ENCODE measurements at places on chromosomes 4 and X.

DNA sequence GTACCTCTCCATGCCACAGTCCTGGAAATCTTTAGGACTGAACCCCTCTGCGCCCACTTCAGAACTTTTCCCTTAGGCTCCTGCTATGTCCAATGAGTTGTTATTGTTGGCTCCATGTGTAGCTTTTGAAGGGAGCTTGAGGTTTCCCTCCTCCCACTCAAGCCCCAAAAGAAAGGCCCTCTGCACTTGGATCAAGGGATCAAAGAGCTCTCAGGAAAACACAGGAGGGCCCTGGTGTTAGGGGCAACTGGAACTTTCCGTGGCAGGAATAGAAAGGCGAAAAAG lies 135.0 kb downstream of the RASL11B start:
- DNase-seq: no peak

DNA sequence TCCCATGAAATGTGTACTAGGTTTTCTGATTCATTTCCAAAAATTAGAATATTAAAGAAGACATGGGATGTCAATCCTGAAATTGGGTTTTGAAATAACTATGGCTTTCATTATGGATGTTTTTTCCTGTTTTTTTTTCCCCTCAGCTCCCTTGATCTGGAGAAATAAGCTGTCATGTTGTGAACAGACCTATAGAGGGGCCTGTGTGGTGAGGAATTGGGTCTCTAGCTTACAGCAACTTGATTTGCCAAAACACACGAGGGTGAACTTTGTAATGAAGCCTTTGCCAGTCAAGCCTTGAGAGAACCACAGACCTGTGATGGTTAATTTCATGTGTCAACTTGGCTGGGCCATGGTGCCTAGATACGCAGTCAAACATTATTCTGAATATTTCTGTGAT lies 2413.6 kb downstream of the PCDH7 start:
- no peak for DNase-seq

DNA sequence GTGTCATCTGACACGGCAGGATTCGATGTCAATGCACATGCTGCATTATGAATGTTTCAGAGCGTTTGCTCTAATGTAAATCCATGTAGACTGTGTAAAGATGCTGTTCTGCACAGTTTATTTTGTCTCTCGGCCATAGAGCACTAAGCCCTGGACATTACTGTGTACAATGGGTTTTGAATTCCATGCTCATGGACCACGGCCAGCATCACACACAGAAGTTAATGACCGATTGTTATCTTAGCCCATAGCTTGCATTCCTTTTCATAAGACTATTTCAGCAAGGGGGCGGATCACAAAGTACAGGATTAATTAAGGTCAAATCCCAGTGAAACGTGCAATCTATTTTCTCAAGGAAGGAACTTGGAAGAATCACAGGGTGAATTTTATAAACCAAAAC lies 286.1 kb upstream of the TENM3 start:
- DNase-seq: no peak

GRCh38 chr4:57094832-57095223 lies 15.4 kb downstream of the IGFBP7 start:
- no peak for DNase-seq

GRCh38 chr4:54228056-54228527 lies 1.0 kb upstream of the PDGFRA start:
- no peak for DNase-seq

GRCh38 chrX:6738518-6739470 lies 203.9 kb upstream of the VCX3A start:
- no peak for DNase-seq

- DNase-seq: no peak
Observed at GRCh38 chr4:41429280-41429669, 108.7 kb upstream of the LIMCH1 start.

- no peak for DNase-seq
Observed at GRCh38 chrX:31423609-31424189, 351.9 kb upstream of the FTHL17 start.

DNA sequence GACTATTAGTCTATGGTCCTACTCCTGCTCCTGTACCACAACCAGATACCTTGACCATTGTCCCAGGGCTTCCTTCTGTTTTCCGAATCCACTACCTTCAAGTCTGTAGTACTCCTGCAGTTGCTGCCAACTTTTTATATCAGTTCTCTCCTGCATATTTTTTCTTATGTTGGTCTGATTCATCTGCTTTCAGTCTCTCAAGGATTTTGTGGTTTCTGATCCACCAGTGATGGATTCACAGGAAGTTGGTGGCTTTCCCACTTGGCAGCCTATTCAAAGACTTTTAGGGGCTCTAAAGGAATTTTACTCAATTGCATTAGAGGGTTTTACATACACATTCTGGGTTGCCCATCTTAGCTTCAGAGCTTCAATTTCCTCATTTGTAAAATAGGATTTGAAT lies 23.6 kb downstream of the KIF4A start:
- no peak for DNase-seq

DNA sequence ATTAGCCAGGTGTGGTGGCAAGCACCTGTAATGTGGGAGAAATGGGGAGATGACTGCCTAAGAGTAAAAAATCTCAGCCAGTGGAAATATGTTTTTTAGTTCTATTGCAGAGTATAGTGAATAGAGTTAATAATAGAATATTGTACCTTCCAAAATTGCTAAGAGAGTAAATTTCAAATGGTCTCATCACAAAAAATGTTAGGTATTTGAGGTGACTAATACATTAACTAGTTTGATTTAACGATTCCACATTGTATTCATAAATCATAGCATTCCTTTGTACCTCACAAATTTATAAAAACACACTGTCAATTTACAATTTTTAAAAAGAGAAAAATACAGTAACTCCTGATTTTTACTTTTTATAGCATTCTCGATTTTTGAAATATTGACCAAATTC lies 681.5 kb upstream of the EPHA5 start:
- no peak for DNase-seq

GRCh38 chrX:790783-791360 lies 160.3 kb downstream of the SHOX start:
- no peak for DNase-seq

- no peak for DNase-seq
Observed at GRCh38 chrX:25198253-25198652, 182.5 kb upstream of the ARX start.

- DNase-seq: no peak
Observed at GRCh38 chrX:132114607-132115006, 13.2 kb downstream of the FRMD7 start.

DNA sequence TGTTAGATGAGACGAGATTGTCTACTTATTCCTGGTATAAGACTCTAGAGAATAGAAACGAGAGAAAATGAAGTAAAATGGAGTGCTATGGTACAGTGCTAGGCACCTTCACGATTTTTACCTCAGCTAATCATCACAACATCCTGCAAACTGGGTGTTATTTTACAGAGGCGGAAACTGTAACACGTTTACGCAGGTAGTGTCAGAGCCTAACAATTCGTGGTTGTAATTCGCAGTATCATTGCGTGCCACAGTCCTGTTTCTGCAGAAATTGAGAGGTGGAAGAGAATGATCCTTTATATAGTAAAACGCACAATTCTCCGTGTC lies 383 bp upstream of the TBC1D19 start:
- DNase-seq: no peak

DNA sequence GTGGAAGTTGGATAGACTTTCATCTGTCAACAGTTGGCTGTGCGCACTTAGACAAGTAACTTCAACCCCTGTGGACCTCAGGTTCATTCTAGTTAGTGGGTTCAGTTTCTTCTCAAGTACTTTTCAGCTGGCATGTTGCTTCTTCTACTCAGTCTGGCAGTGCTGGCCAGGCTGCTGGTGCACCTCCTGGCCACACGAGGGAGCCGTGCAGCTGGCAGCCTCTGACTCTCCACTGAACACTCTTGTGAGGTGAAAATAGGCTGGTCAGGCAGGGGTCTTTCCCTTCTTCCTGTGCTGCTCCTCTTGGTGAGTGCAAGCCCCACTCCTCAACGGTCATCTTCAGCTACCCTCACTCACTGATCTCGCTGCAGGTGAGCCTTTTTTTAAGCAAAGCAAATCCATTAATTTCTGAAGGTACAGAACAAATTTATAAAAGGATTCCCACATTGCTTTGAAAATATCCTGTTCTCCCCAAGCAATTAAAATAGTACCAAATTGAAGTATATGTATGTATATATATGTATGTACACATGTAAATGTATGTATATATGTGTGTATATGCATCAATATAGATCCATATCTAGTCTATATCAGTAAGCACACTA lies 30.6 kb downstream of the LONRF3 start:
- DNase-seq: no peak

DNA sequence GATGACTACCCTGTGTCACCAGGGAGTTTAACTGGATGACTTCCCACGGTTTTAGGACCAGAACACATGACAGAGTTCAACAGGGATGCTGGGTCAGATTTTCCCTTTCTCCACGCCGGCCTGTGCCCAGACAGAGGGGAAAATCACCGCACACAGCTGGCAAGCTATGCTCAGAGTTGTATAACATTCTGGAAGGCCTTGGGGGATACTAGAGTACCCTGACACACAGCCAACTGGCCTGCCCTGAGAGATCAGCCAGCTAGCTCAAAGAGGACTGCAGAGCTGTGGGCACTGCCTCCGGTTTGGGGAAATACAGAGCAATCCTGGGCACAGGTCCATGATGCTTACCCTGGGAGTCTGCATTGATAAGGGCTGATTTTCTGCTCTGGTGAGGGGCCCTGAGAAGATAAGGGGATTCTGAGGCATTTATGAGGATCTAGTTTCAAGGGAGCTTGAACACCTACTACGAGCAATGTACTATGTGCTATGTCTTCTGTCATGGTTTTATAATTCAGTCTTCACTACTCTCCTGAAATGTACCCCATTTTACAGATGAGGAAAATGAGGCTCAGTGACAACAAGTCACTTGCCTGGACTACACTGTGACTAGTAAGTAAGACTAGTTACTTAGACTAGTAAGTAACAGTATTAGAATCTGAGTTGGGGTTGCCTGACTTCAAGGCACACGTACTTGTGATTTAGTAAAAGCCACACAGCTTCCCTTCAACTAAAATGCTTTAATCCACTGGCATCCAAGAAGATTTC lies 14.7 kb downstream of the C4orf54 start:
- no peak for DNase-seq

DNA sequence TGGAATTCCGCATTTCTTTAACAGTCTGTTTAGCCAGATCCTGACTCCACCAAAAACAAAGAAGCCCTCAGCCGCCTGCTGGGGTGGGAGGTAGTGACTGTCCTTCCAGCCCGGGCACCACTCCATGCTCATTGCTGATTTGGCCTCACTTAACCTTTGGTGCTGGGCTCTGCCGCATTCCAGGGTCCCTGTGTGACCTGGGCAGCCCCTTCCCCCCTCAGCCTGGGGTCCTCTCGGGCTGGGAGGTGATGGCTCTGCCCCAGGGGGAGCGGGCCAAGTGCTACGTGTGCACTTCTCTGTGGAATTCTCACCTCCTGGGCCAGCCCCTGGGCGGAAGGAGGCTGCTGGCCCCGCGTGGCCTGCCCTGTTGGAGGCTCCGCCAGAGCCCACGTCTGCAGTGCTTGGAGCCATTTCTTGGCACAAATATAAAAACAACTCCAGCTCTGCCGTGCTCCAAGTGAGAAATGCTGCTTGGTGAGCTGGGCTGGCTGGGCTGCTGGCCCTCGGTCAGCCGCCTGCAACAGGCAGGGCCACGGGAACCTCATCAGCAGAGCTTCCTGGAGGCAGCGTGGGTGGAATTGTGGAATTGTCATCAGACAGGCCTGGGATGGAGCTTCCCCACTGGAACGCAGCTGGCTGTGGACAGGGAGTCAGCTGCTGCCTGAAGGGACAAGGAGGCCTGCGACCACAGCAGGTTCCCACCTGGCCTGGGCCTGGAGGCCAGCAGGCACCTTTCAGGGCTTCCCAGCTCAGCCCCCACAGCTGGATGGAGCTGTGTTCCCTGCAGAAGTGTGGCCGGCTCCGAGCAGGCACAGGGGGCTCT lies 66.0 kb downstream of the TRMT44 start:
- peak; percentile 82 for DNase-seq

DNA sequence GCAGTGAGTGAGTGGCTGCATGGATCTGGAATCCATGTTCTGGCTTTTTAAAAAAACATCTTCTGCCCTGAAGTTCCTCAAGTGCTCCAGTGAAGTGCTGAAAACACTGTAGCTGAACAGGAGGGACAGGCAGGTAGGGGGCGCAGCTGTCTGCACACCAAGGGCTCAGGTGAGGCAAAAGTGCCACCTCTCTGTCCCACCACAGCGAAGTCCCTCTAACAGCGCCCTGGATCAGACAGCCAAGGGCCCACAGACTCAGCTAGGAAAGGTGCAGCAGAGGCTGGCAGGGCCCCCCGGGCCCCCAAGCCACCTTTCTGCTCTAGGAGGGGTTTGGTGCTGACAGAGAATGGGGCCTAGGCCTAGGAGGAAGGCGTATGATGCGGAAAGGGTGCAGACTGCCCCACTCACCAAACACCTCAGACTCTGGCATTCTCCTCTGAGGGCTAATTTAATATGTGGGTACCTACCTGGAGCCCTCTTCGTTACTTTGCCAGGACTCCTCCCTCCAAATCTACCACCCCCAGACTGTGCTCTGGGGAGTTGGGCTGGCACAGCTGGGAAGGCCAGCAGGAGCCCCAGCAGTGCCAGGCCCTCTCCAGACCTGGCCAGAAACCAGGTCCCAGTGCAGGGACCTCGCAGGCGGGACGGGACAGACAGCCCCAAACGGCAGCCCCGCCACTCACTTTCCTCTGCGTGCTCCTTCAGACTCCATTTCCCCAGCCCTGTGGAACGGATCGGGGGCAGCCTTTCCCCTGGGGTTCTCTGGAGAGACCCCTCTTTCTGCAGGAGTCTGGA lies 73.7 kb downstream of the ENPP6 start:
- no peak for DNase-seq

DNA sequence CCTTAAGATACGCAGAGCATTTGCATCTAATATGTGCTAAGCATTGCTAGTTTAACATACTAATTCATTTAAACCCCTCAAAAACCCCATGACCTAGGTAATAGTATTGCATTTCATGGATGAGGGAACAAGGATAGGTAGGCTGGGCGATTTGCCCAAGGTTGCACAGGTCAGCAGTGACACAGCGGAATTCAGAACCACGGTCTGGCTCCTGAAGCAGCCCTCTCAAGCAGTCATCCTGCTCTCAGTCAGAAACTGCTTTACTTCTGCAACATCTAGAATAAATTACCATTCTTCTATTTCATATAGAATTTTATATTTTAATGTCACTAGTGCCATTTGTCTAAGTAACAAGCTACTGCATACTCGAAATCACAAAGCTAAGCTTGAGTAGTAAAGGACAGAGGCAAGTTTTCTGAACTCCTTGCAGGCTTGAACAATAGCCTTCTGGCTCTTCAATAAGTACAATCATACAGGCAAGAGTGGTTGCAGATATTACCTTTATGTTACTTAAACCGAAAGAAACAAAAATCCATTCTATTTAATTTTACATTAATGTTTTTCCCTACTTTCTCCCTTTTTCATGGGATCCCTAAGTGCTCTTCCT lies 555 bp upstream of the SPP1 start:
- DNase-seq: no peak

DNA sequence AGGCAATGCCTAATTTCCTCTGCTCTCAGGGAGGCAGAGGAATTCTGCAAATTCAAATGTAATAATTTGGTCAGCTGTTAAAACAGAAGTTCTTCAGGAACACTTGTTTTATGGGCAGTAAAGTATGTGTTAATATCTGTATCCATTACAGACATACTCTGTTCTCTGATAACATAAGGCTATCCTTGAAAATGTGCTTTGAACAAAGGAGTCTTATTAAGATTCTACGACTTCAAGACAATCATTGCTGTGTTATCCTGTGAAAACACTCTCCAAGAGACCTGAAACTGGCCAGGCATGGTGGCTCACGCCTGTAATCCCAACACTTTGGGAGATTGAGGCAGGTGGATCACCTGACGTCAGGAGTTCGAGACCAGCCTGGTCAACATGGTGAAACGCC lies 1.9 kb upstream of the CFP start:
- no peak for DNase-seq

GRCh38 chr4:38565271-38566199 lies 98.5 kb upstream of the KLF3 start:
- no peak for DNase-seq
